ENCODE measurements at places on chromosomes 7 and 10.

GRCh38 chr10:108323274-108323798 is 1158.8 kb upstream of the SORCS1 start:
- DNase-seq: no peak

DNA sequence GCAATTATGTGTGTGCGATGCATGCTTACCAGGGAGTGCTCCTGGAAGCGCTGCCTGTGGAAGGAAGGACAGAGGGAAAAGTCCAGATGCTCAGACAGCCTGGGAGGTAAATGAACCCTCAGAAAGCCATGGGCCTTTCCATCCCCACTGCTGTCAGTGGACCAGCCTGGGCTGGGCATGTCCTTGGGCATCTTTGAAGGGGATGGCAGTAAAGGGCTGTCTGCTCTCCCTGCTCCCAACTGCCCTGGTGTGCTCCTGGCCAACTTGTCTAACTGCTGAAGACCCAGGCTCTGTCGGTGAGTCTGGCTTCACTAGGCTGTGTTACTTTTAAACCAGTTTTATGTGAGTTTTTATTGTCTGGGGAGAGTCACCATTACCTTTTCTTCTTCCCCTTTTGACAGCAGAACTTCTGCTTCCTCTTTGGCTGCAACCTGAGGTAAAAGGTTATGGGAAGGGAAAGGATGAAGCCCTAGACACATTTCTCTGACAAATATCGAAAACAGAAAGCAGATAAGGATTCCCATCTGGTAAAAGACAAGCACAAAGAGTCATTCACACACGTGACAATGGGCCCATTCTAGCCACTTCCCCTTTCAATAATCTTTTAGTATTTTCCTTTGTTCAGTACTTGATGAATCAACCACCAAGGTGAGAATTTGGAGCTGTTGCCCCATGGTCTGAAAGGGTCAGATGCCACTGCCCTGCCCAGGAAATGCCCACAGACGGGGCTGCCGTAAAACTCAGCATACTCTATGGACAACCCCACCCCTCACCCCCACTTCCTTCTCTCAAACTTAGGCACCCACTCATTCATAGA is 27.6 kb upstream of the PIK3AP1 start:
- DNase-seq: no peak

GRCh38 chr7:24436131-24436920 is 136.9 kb upstream of the PALS2 start:
- DNase-seq: no peak

- DNase-seq: no peak
These were observed 82.7 kb downstream of the REEP3 start for GRCh38 chr10:63603709-63604445.

GRCh38 chr10:80068270-80068669 is 10.2 kb upstream of the TMEM254 start:
- DNase-seq: no peak

GRCh38 chr7:82319674-82320118 is 123.9 kb downstream of the CACNA2D1 start:
- DNase-seq: peak; percentile 96

DNA sequence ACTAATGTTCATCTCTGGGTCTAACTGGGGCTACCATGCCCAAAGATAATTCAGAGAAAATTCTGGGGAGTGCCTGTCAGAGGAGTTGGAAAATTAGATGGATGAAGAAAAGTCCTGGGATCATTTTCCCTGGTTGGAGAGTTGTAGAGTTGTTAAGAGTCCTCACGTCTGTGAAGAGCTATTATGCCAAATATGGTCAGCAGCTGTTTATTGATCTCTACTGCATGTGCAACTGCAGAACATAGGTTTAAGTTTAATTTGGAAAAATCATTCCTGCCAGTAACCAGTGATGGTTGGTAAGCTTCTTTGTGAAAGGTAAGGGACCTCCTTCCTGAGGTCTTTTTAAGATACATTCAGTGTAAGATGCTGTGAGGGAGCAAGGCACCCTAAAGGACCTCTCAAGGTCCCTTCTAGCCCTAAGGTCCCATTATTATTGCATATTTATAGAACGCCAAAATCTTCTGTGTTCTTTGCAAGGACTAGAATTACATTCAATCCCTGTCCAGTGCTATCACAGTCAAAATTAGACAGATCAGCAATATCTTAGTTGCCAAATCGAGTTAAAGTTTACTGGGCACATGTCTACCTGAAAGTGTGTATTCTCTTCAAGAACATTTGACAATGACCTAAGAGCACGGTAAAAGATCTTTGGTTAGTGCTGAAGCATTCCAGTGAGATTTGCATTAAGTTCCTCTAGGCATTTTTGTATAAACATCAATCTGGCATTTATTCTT is 62.7 kb downstream of the VTI1A start:
- no peak for DNase-seq

GRCh38 chr10:11207560-11207844 is 189.8 kb downstream of the CELF2 start:
- DNase-seq: no peak

DNA sequence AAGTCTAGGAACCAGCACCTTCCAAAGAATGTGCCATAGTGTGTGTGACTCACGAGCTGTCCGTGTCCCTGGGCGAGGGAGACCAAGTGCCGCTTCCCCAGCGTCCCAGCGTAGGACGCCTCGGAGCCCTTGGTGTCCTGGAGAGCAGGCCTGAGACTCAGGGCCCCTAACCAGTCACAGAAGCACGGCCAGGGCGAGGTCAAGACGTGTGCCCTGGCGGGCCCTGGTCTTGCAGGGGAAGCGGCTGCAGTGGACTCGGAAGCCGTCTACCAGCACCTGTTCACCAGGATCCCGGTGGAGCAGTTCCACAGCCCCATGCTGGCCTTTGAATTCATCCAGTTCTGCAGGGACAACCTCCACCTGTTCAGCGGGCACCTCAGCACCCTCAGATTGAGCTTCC is 10.6 kb downstream of the AP5Z1 start:
- no peak for DNase-seq

DNA sequence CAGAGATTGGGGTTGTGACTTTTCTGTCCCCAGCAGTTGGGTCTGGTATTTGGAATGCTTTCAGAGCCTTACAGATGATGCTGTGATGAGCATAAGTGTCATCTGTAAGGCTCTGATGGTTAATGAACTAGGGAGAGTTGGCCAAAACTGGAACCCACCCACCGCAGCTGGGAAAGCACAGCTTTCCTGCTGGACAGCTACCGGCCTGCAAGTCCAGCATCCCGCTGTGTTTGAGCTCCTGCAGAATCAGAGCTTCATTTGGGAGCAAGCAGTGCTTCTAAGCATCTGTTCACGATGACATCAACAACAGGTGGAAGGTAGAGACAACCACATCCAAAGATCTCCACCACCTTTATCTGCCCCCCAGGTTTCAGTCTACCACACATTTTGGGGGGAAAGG is 11.7 kb downstream of the UCN3 start:
- no peak for DNase-seq

- no peak for DNase-seq
These were observed 296.5 kb upstream of the PITRM1 start for GRCh38 chr10:3468919-3469638.

DNA sequence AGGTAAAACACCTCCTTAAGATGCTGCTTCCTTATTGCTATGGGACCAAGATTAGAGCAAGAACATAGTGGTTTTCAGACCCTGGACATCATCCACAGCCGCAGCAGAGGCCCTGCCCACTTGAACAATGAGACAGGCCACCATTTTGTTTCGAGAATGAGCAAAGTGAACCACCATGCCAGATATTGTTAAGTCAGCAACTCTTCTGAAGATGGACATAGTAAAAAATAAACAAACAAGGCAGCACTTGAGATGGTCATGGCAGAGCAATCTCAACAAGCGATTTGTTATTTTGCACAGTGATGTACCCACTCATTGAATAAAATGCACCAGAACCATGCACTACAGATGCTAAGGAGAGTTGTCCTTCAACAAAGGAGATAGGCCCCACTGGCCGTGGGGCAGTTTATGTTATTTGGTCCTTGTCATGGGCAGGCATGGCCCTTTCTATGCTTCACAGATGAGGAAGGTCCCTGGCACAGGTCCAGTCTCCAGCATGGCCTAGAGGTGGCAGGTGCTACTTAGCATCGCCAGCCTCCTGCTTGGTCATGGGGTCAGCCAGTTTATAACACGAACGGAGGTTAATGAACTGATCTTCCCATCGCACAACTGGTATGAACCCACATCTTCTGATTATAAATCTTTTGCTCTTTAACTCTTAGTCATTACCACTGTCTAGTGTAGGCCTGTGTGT is 44.1 kb downstream of the IKZF1 start:
- no peak for DNase-seq

DNA sequence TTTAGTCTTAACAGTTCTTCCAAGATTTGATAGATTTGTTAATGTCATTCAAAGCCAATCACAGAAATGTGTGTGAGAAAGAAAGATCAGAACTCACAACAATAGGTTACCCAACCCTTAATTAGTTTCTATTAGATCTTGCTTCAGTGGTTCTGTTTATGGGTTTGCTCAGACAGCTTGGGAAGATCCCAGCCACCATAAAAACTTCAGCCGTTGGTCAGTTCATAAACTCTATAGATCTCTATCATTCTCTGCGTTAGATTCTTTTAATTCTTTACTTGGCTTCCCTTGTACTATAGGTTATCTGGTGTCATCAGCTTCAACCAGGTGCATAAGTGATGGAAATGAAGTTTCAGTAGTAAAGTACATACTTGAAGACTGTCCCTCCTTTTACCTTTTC is 54.4 kb downstream of the ZNF277 start:
- DNase-seq: no peak

- DNase-seq: no peak
These were observed 455.7 kb downstream of the DNAJB6 start for GRCh38 chr7:157792241-157793086.

GRCh38 chr7:14637968-14638367 is 264.6 kb downstream of the DGKB start:
- DNase-seq: no peak

GRCh38 chr7:77691892-77692491 is 4.3 kb upstream of the RSBN1L start:
- no peak for DNase-seq

- no peak for DNase-seq
These were observed 100.3 kb downstream of the EPC1 start for GRCh38 chr10:32246685-32247084.

GRCh38 chr7:47670729-47671128 is 88.8 kb upstream of the TNS3 start:
- no peak for DNase-seq

DNA sequence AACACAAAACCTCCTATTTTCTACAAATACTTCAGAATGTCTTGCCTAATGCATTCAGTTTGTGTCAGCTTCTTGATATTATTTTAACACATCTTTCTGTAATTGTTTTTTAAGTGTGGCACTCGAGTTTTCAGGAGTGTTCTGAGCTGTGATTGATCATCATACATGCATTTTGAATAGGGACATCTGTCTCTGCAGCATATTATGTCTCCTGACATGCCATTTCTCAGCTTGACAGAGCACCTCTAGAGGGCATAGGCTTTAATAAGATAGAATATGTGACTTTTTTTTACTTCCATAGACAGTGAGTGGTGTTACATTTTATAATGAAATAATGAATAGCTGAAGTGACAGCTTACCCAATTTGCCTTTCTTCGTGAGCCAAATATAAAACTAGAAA is 219.2 kb upstream of the HDAC9 start:
- no peak for DNase-seq

- no peak for DNase-seq
These were observed 169.1 kb upstream of the MEOX2 start for GRCh38 chr7:15855525-15856109.

- no peak for DNase-seq
These were observed 98.2 kb upstream of the IMMP2L start for GRCh38 chr7:111660478-111660877.

DNA sequence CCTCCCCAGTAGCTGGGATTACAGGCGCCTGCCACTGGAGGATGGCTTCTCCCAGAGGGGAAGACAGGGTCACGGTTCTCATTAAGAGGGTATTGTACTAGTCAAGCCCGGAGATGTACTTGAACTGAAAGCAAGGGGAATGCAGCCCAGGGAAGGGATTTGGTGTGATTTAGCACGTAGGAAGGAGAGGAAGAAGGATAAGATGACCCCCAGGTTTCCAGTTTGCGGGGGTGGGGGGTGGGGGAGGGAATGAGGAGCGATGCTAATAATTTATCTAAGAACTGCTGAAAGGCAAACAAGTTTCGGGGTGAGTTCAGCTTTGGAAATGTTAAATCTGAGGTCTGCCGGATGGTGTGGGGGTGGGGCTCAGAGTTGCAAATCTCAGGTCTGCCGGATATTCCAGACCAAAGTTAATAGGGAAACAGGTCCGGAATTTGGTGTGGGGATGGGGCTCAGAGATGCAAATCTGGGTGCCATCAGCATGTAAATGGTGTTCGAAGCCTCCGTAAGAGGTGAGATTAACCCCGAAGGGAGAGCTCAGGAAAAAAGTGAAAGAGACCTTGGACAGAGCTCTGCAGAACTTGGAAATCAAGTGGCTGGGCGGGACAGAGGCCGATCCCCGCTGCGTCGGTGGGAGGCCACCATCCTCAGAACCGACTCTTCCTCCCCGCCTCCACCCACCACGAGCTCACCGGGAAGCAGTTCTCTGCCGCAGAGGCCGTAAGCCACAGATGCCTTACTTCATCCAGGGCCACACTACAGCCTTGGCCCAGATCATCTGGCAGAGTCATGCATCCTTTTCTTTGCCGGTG is 1.6 kb upstream of the SEPHS1 start:
- DNase-seq: peak; percentile 58

DNA sequence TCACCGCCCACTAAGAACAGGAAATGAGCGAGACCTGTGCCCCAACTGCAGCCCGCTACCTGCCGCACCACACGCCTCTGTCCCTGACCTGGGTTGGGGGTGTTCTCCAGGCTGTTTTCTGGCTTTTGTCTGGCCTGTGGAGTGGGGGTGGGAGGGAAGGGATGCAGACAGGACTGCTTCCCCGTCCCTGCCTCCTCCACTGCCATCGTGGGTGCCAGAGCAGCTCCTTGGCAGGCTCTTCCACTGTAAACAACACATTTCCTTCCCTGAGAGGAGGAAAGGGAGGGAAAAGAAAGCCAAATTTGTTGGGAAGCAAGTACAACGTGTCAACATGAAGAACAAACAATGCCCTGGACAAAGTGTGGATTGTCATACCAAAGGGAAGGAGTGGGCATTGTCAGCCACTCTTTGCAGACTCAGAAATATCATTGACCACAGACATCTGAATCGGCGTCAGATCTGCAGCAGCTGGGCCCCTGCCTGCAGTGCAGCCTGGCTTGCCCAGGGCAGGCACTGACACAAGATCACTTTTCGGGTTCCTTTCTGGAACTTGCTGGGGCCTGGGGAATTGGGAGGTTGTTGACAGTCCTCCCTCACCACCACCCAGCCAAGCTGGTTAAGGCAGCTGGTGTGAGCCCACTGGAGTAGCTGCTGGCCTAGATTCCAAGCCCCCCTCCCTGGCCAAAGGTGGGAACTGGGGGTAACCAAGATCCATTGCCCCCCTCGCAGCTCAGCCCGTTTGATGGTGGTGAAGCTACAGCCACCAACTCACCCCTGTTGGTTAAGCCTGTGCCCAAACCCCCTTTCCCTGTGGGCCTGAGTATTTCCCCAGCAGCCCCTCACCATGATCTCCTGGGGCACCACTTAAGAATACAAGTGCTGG is 22.6 kb upstream of the TRIM8 start:
- DNase-seq: no peak

GRCh38 chr10:133039107-133039802 is 48.5 kb upstream of the ADGRA1 start:
- no peak for DNase-seq
